Mesothelial cell of epicardium (in vitro differentiated cells): ENCODE measurements at places on chromosomes 1 and 21. TPM values are rescaled to one million over a fixed set of nuclear protein-coding genes. Genes with fewer than 3 reads are reported as not detected.
A peak's percentile ranks its signal among the peaks of the same experiment; 100 is the strongest.

DNA sequence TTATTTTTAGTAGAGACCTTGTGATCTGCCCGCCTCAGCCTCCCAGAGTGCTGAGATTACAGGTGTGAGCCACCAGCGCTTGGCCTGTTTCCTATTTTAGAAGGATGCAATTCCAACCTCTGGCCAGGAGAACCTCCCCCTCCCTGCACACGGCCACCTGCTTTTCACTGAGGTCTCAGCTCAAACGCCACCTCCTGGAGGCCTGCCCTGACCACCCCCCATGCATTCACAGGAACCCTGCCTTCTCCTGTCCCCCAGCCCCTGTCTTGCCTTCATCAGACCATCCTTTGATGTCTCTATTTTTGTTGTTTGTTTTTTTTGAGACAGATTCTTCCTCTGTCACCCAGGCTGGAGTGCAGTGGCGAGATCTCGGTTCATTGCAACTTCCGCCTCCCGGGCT is 2.3 kb downstream of the SRM start:
- H3K36me3 ChIP-seq, result peaks cover 3% of the 10 kb centered on the region
- H3K27ac ChIP-seq, result no peak overlapping the region
- H3K4me1 ChIP-seq, result peaks cover 16% of the 10 kb centered on the region
- DNase-seq, result no peak
- no peaks in the 10 kb centered on the region for H3K27me3 ChIP-seq

GRCh38 chr1:108691128-108691941 is 775 bp upstream of the PRPF38B start:
- peaks cover 38% of the 10 kb centered on the region for H3K4me1 ChIP-seq
- peak overlapping the region; percentile 98 for H3K4me3 ChIP-seq
- H3K36me3 ChIP-seq, result peaks cover 4% of the 10 kb centered on the region
- no peak for DNase-seq
- peaks cover 5% of the 10 kb centered on the region for H3K27me3 ChIP-seq

DNA sequence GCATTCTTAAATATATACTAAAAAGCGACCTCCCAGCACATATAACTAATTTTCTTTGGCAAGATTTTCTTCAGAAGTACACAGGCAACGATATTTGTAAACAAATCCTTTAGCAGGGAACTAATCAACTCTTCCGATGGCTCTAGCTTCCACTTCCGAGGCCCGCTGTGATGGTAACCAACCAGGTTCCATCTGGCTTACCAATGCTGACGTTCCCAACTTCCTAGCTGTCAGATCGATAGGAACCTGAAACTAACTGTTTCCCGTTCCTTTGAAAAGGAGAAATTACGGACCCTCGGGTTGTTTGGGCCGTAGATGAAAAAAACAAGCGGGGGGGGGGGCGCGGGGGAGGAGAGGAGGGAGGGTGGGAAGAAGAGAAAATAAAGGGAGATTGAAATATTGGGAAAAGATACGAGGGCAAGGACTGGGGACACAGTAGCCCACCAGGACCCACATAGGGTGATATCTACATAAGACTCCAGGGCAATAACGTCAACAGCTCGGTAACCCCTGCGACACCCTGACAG is 513 bp downstream of the GTF2B start:
- peaks cover 22% of the 10 kb centered on the region for H3K4me1 ChIP-seq
- H3K4me3 ChIP-seq, result peak overlapping the region; percentile 98
- peak overlapping the region; percentile 98 for H3K27ac ChIP-seq
- peaks cover 3% of the 10 kb centered on the region for H3K36me3 ChIP-seq
- DNase-seq, result no peak
- H3K27me3 ChIP-seq, result no peaks in the 10 kb centered on the region

GRCh38 chr1:7562729-7563605 is 208.1 kb upstream of the VAMP3 start:
- H3K4me1 ChIP-seq, result peaks cover 12% of the 10 kb centered on the region
- H3K27me3 ChIP-seq, result no peaks in the 10 kb centered on the region
- H3K4me3 ChIP-seq, result no peak overlapping the region
- no peak for DNase-seq
- no peaks in the 10 kb centered on the region for H3K36me3 ChIP-seq
- H3K27ac ChIP-seq, result no peak overlapping the region

ZCCHC17 gene
- 25.3 to 27.1 TPM (median 26.6 TPM) in 3 replicates for total RNA-seq

MAN1C1 gene
- total RNA-seq, result 2.9 to 3.2 TPM (median 2.9 TPM) in 3 replicates

CFAP74 gene
- total RNA-seq, result 0.16 to 0.42 TPM (median 0.18 TPM) in 3 replicates
